Activated naive CD8-positive, alpha-beta T cell treated with anti-CD3 and anti-CD28 coated beads, Interleukin-2, amount 50 U/mL, for 24 hours (primary cell): ENCODE measurements at places on chromosomes 7 and 10.

GRCh38 chr10:55158633-55159032, 357.6 kb upstream of the PCDH15 start:
- no peak overlapping the region for H3K27ac ChIP-seq
- H3K27me3 ChIP-seq: no peaks in the 10 kb centered on the region
- H3K4me1 ChIP-seq: no peaks in the 10 kb centered on the region
- H3K4me3 ChIP-seq: no peak overlapping the region
- DNase-seq: no peak

- DNase-seq: no peak
- H3K27me3 ChIP-seq: no peaks in the 10 kb centered on the region
- no peak overlapping the region for H3K4me3 ChIP-seq
Observed at GRCh38 chr7:82319674-82320118, 123.9 kb downstream of the CACNA2D1 start.

- H3K4me3 ChIP-seq: no peak overlapping the region
- no peaks in the 10 kb centered on the region for H3K4me1 ChIP-seq
Observed at GRCh38 chr10:3574451-3574850, 210.6 kb downstream of the KLF6 start.

GRCh38 chr10:69554611-69555010, 18.6 kb downstream of the NEUROG3 start:
- no peak overlapping the region for H3K4me3 ChIP-seq
- peaks cover 6% of the 10 kb centered on the region for H3K27me3 ChIP-seq
- peaks cover 9% of the 10 kb centered on the region for H3K4me1 ChIP-seq
- H3K36me3 ChIP-seq: no peaks in the 10 kb centered on the region

DNA sequence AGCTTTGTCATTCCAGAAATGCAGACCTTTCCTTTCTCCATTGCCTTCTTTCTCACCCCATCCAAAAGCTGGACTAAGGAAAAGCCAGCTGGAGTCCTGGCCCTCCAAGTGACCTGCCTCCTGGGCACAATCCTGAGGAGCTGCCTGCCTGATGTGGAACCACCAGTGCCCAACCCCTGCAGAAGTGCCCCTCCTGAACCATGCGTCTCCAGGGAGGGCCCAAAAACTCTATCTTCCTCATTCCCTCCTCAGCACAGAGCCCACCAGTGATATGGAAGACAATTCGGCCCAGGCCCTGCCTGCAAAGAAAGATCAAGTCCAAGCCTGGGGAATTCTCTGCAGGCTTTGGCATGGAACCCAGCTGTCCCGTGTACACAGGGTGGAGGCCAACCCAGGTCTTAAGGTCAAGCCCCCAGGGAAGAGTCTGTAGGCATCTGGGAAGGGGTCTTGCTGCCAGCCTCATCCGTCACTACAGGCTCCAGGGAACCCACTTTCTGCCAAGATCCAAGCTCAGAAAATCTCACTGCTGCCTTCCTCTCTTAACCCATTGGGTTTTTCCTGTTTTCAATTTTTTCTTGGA, 3.5 kb upstream of the GRID1 start:
- H3K27me3 ChIP-seq: peaks cover 57% of the 10 kb centered on the region
- no peaks in the 10 kb centered on the region for H3K36me3 ChIP-seq
- no peak overlapping the region for H3K4me3 ChIP-seq
- H3K27ac ChIP-seq: no peak overlapping the region
- H3K4me1 ChIP-seq: peaks cover 6% of the 10 kb centered on the region

DNA sequence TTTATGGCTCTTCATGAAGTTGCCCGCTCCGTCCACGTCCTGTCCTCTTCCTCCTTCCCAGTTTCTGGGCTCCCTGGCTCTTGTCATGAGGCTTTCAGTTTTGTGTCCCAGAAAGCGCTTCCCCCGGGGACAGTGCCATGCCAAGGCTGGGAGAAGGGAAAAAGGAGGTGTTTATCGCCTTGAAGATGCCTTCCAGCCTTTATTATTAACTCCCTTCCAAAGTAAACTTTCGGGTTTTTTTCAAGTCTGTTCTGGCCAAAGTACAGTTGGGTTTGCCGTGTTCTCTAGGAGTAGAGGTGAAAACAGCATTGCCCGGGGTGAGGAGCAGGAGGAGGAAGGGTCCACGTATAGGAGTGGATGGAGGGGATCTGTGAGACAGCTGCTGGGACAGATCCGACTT, 117.2 kb downstream of the CUX1 start:
- peaks cover 7% of the 10 kb centered on the region for H3K36me3 ChIP-seq
- no peak overlapping the region for H3K4me3 ChIP-seq
- no peak overlapping the region for H3K27ac ChIP-seq
- H3K4me1 ChIP-seq: peaks cover 20% of the 10 kb centered on the region
- no peak for DNase-seq

GRCh38 chr10:100129424-100129823, 47.8 kb upstream of the CPN1 start:
- no peak for DNase-seq
- no peaks in the 10 kb centered on the region for H3K4me1 ChIP-seq
- H3K4me3 ChIP-seq: no peak overlapping the region
- H3K36me3 ChIP-seq: peaks cover 2% of the 10 kb centered on the region

DNA sequence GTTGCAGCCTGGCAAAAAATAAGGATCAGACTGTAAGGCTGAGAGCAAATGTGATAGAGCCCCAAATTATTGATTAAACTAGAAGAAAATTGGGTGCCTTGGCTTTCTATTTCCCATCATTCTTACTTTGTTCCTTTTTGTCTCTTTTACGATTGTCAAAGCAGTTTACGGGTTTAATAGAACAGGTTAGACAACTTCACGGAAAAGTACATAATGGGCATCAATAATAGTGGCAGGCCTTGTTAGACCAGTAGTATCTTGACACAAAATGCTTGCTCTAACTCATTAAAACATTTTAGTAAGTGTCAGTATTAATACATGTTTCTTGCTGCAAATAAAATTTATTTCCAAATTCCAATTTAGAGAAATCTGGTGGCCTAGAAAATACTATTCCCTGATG, 14.5 kb upstream of the GGCT start:
- H3K27me3 ChIP-seq: no peaks in the 10 kb centered on the region
- no peak overlapping the region for H3K27ac ChIP-seq
- peaks cover 2% of the 10 kb centered on the region for H3K4me1 ChIP-seq
- no peak for DNase-seq

DNA sequence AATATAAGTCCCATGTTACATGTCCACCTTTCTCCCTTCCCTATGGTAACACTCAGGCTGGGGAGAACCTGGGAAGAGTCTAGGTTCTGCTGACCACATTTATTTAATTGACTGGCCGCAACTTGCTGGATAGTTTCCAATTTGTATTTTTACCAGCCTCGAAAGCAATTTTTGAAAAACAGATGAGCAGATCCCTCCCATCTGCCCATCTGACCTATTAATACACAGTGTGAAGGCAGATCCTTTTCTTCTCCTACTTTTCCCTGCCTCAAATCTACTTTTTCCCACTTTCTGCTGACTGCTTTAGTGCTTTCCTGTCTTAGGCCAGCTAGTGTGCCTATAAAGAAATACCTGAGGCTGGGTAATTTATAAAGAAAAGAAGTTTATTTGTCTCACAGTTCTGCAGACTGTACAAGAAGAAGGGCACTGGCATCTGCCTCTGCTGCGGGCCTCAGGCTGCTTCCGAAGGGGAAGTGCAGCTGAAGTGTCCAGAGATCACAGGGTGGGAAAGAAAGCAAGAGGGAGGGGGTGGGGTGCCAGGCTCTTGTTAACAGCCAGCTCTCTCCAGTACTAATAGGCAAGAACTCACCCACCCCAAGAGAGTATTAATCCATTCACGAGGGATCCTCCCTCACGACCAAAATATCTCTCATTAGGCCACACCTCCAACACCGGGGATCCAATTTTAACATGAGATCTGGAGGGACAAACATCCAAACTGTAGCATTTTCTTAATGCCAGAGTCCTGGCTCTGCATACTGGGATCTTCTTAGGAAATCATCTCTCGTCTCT, 336.0 kb upstream of the IGFBP3 start:
- no peak overlapping the region for H3K27ac ChIP-seq
- H3K27me3 ChIP-seq: peaks cover 2% of the 10 kb centered on the region
- no peak for DNase-seq
- H3K36me3 ChIP-seq: no peaks in the 10 kb centered on the region
- H3K4me1 ChIP-seq: no peaks in the 10 kb centered on the region

DNA sequence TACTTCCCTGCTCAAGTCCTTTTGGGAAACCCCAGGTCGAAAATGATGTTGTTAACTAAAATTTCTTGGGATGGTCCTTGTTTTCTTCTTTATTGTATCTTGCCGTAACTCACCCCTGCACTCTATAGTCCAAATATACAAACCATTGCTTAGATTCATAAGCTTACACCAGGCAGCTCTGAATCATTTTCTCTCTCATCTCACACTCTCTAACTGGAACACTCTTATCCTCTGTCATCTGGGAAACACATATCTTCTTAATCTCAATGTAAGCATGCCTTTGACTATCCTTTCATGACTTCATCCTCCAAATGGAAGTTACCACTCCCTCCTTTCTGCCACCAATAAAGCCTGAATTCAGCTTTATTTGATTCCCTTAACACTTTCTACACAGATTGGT, 175.8 kb upstream of the ANK3 start:
- no peaks in the 10 kb centered on the region for H3K36me3 ChIP-seq
- DNase-seq: no peak
- H3K27ac ChIP-seq: no peak overlapping the region
- no peak overlapping the region for H3K4me3 ChIP-seq
- peaks cover 6% of the 10 kb centered on the region for H3K4me1 ChIP-seq
- H3K27me3 ChIP-seq: peaks cover 3% of the 10 kb centered on the region

- no peak overlapping the region for H3K27ac ChIP-seq
- no peak for DNase-seq
- H3K27me3 ChIP-seq: no peaks in the 10 kb centered on the region
- H3K4me1 ChIP-seq: peaks cover 11% of the 10 kb centered on the region
Observed at GRCh38 chr10:11379771-11380170, 231.7 kb downstream of the USP6NL start.

DNA sequence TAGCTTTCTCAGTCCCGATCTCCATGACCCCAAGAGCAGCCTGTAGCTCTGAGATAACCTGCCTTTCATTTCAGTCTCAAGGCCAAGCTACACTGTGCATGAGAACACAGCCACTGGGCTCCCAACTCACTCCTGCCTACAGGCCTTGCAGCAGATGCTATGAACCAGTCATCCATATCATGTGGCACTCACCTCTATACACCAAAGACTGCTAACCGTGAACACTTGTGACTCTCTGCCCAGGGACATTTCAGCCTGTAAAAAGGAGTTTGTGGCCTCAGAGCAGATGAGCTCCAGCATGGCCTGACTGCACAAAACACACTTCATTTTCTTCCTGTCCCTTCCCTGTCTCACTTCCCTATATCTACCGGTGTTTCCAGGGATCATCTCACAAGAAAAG, 56.9 kb upstream of the NPY start:
- peaks cover 18% of the 10 kb centered on the region for H3K4me1 ChIP-seq
- DNase-seq: no peak
- H3K27ac ChIP-seq: no peak overlapping the region
- H3K36me3 ChIP-seq: no peaks in the 10 kb centered on the region
- H3K4me3 ChIP-seq: no peak overlapping the region

DNA sequence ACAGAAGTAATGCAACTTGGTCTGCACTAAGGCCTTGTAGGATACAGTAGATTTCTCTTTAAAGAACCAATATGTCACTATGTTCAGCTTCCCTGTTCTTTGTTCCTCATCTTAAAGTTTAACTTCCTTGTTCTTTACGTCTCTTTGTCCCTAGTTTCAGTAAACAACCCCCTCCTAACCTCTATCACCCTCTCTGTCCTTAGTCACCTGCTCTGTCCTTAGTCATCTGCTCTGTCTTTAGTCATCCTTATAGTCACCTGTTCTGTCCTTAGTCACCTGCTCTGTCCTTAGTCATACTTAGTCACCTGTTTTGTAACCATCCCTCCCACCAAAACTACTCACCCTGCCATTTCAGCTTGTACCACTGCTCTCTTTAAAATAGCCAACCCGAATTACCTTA, 144.6 kb upstream of the TMEM106B start:
- no peaks in the 10 kb centered on the region for H3K36me3 ChIP-seq
- no peak for DNase-seq
- peak overlapping the region; percentile 24 for H3K27ac ChIP-seq
- no peak overlapping the region for H3K4me3 ChIP-seq

GRCh38 chr10:49457686-49458085, 61.8 kb upstream of the DRGX start:
- no peaks in the 10 kb centered on the region for H3K27me3 ChIP-seq
- no peak for DNase-seq
- H3K36me3 ChIP-seq: peaks cover 65% of the 10 kb centered on the region

- peaks cover 4% of the 10 kb centered on the region for H3K36me3 ChIP-seq
- H3K4me1 ChIP-seq: peaks cover 2% of the 10 kb centered on the region
- no peak overlapping the region for H3K4me3 ChIP-seq
- H3K27ac ChIP-seq: no peak overlapping the region
- H3K27me3 ChIP-seq: peaks cover 34% of the 10 kb centered on the region
Observed at GRCh38 chr10:107166403-107166802, 1.9 kb upstream of the SORCS1 start.

GRCh38 chr10:100534726-100535125, 1.0 kb upstream of the HIF1AN start:
- H3K27me3 ChIP-seq: no peaks in the 10 kb centered on the region
- DNase-seq: no peak
- peaks cover 18% of the 10 kb centered on the region for H3K36me3 ChIP-seq
- H3K4me3 ChIP-seq: no peak overlapping the region

- no peaks in the 10 kb centered on the region for H3K4me1 ChIP-seq
- no peak for DNase-seq
- no peak overlapping the region for H3K27ac ChIP-seq
- H3K4me3 ChIP-seq: no peak overlapping the region
- H3K36me3 ChIP-seq: no peaks in the 10 kb centered on the region
Observed at GRCh38 chr10:4561296-4561695, 264.7 kb upstream of the AKR1E2 start.

- no peaks in the 10 kb centered on the region for H3K27me3 ChIP-seq
- no peaks in the 10 kb centered on the region for H3K4me1 ChIP-seq
- no peak overlapping the region for H3K4me3 ChIP-seq
- H3K36me3 ChIP-seq: no peaks in the 10 kb centered on the region
- no peak overlapping the region for H3K27ac ChIP-seq
Observed at GRCh38 chr10:121260377-121260776, 337.9 kb downstream of the FGFR2 start.

- H3K4me3 ChIP-seq: peak overlapping the region; percentile 73
- no peaks in the 10 kb centered on the region for H3K27me3 ChIP-seq
Observed at GRCh38 chr10:119104654-119105015, 722 bp downstream of the DENND10 start.

DNA sequence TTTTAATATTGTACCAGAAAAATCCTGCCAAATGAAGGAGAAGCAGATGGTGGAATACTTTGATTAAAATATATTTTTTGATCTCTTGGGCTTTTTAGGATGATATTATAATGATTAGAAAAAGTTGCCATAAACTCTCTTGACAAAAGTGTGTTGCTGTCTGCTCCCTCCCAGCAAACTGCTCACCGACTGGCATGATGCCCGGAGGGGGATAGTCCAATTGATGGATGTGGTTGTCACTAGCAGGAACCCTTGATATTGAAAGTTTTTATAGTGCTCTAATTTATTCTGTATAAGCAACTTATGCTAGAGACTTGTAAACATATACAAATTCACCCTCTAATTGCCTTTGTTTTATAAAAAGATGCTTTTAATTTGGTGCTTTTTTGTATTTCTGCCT, 114.0 kb downstream of the DNAH11 start:
- DNase-seq: no peak
- H3K27ac ChIP-seq: no peak overlapping the region
- H3K4me1 ChIP-seq: no peaks in the 10 kb centered on the region
- no peaks in the 10 kb centered on the region for H3K27me3 ChIP-seq
- H3K4me3 ChIP-seq: no peak overlapping the region
- H3K36me3 ChIP-seq: no peaks in the 10 kb centered on the region

- no peak overlapping the region for H3K27ac ChIP-seq
- peaks cover 17% of the 10 kb centered on the region for H3K4me1 ChIP-seq
- peaks cover 56% of the 10 kb centered on the region for H3K27me3 ChIP-seq
- DNase-seq: peak; percentile 19
Observed at GRCh38 chr7:128168667-128169210, 72.3 kb upstream of the LEP start.

GRCh38 chr10:101879456-101880231, 36.0 kb upstream of the KCNIP2 start:
- H3K36me3 ChIP-seq: no peaks in the 10 kb centered on the region
- H3K27me3 ChIP-seq: no peaks in the 10 kb centered on the region
- DNase-seq: no peak
- H3K4me3 ChIP-seq: no peak overlapping the region
- no peak overlapping the region for H3K27ac ChIP-seq
